Stimulated activated CD4-positive, alpha-beta T cell treated with anti-CD3 and anti-CD28 coated beads, Interleukin-4, amount 100 ng/mL, for 4 hours (primary cell): ENCODE measurements at places on chromosomes 2 and 18.

GRCh38 chr2:156841321-156841720, 405.1 kb downstream of the GPD2 start:
- DNase-seq, result no peak

- DNase-seq, result no peak
Observed at GRCh38 chr2:24657818-24658217, 135.4 kb downstream of the PTRHD1 start.

GRCh38 chr2:182230561-182230960, 196.3 kb downstream of the PDE1A start:
- no peak for DNase-seq

DNA sequence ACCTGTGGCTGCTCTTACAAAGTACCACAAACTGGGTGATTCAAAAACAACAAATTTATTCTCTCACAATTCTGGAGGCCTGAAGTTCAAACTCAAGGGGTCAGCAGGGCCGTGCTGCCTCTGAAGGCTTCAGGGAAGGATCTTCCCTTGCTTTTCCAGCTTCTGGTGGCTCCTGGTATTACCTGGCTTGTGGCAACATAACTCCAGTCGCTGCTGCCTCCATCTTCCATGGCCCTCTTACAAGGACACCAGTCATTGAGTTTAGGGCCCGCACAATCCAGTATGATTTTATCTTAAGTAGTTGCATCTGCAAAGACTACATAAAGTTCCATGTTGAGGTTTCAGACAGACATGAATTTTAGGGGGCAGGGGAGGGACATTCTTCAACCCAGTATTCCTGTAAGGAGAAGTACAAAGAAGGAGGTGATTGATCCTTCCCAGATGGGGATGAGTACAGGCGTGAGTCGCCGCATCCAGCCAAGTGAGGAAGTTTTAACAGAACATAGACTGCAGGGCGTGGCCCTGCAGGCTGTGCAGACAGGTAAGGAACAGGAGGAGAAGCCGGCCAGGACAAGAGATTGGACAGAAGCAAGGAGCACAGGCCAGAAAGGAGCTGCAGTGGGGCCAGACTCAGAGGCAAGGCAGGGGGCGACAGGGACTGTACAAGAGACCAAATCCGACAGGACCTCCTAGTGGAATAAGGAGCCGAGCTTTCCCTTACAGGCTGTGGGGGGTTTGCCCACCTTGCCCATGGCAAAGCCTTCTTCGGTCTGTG, 44.4 kb upstream of the BZW1 start:
- DNase-seq, result no peak

DNA sequence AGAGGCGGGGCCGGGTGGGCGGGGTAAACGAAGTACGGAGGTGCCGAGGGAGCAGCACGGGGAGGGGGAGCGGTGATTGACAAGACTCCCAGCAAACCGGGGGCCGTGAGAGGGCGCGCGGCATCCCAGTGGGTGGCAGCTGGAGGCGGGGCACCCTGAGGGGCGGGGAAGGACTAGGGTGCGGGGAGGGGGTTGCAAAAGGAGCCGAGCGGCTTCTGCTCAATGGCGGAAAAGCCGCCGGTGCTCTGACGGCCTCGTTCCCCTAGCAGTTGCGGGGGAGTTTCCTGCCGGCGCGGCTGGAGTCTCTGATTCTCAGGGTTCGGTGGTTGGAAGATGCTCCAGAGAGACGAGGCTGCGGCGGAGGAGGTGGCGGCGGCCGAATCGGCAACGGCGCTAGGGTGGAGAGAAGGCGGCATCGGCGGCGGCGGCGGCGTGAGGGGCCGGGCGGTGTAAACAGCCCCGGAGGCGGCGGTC, at the start of gene PPM1B:
TSS of gene PPM1B (plus strand) at position 195 of the 474 bp plus-strand sequence. CDS start 32,325 bp downstream, outside the sequence.
- DNase-seq, result peak; percentile 99
